ENCODE measurements at places on chromosomes 13 and 19.

DNA sequence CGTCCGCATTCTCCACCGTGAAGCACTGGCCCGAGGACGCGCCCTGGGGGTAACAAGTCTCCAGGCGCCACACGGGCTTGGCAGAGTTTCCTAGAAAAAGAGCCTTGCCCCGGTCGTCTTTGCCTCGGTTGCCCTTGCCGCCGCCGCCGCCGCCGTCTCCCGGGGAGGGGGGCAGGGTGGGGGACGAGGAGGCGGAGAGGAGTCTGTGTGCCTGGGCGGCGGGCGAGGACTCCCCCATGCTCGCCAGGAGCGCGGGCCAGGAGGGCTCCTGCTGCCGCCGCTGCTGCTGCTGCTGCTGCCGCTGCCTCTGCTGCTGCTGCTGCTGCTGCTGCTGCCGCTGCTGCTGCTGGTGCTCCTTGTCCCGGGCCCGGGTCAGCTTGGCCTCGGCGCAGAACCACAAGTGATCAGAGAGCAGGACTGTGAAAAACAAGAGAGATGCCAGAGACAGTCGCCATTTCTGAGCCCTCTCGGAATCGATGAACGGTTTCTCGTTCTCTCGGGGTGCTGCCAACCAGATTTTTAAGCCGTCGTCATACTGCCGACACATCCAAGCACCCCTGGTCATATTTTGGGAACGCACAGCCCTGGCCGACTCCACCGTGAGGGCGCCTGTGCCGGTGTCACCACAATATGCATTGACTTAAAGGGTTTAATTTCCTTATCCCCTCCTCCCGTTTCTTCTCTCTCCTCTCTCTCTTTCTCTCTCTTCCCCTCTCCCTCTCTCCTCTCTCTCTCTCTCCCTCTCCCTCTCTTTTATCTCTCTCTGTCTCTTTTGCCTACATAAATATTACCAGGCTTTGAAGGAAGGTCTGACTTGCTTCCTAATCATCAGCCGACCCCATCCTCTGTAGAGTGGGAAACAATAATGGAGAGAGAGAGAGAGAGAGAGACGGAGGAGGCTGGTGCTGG, 349.1 kb downstream of the LIG4 start:
- DNase-seq = no peak

DNA sequence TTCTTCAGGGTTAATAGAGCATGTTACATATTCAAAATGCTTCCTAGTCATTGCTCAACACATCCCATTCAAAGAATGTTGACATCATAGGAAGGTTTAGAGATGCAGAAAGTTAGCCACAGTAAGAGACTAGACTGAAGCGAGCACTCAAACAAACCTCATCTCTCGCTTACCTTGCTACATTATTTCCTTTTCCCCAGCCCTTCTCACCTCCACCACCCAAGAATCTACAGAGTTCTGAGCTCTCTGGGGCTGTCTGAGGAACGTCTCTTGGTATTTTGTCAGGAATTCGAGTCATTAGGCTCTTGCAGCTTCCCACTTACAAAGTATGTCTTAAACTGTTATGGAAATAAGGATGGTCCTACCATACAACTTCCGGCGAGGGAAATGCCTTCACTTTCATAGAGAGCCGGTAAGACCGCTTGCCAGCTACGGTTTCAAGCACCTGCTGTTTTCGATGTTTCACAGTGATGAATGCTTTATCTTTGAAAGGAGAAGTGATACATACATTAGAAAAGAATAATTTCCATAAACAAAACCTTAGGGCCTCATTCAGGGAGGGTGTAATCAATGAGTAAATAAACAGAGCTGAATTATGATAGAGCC, 65.1 kb downstream of the FLT1 start:
- DNase-seq = no peak

- DNase-seq = no peak
Measured at GRCh38 chr13:78160793-78161192, 242.2 kb upstream of the EDNRB start.

- no peak for DNase-seq
Measured at GRCh38 chr19:5364674-5365073, 24.1 kb upstream of the PTPRS start.

DNA sequence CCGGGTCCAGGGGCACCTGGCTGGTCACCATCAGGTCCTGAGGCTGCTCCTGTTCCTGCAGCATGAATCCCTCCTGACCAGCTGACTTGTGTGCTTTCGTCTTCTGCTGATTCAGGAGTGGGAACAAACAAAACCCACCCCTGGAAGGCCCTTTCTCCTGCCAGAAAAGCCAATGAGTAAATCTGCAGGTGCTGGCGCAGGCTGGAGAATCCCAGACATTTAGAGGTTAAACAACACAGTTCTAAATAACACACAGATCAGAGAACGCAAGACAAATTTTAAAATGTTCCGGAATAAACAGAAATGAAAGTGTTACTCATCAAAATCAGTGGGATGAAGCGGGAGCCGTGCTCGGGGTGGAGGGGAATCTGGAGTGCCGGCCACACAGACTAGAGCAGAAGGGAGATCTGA, 60.6 kb upstream of the C13orf46 start:
- no peak for DNase-seq

DNA sequence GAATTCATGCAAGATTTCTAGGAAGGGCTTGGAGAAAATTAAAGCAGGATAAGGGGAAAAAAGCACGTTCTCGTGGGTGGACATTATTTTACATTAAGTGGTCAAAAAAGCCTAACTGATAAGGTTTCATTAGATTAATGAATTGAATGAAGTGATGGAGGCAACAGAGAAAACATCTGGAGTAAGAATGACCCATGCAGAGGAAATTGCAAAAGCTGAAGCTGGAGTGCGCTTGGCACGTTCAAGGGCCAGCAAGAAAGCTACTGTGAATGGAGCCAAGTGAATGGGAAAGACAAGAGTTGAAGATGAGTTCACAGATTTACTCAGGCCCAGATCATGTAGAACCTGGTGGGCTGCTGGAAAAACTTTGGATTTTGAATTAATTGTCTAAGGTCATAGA, 777.9 kb downstream of the DACH1 start:
- DNase-seq = no peak
